ENCODE measurements at places on chromosomes 7 and 10. TPM values are rescaled to one million over a fixed set of nuclear protein-coding genes. Genes with fewer than 3 reads are reported as not detected.

The SLIT1 gene
- total RNA-seq = not detected

The ZNF467 gene
- 23.6 TPM for total RNA-seq

The MUC12 gene
- not detected for total RNA-seq

The HKDC1 gene
- 4.0 TPM for total RNA-seq

The HOXA10 gene
- 87.5 TPM for total RNA-seq
